Activated effector memory CD4-positive, alpha-beta T cell treated with Interleukin-2 at 50 U/mL for 16 hours (primary cell): ENCODE measurements at places on chromosomes 16 and 17.

GRCh38 chr16:8907096-8907495, 24.9 kb downstream of the LITAFD start:
- no peak for DNase-seq

- DNase-seq, result no peak
Observed at GRCh38 chr16:49453021-49453420, 79.4 kb downstream of the C16orf78 start.

DNA sequence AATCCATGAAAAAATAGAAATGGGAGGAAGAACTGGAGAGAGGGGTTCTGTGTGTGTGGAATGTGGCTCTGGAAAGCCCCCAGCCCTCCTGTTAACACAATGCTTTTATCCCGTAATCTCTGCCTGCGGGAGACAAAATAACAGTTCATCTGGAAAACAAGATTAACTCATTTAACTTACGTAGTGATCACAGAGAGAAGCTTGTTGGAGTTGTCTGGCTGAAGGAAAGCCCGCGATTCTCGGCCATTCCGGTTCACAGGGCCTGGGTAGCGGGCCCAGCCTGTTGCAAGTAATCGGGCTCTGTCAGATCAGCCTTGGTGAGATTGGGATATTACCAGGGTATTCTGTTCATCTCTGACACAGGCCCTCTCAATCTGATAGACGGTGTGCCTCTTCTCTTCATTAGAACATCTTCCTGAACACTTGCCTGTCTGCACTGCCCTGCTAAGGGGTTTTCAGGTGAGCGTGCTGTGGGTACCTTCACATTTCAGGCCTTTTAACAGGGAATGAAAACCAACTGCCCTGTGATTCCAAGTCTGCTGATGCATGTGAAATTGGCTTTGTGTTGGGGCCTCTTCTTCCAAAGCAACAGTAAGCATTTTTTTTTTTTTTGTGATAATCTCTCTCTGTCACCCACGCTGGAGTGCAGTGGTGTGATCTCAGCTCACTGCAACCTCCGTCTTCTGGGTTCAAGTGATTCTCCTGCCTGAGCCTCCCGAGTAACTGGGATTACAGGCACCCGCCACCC, 609.9 kb downstream of the WWOX start:
- DNase-seq, result no peak

- DNase-seq, result no peak
Observed at GRCh38 chr16:27576729-27577128, 26.8 kb downstream of the KATNIP start.

DNA sequence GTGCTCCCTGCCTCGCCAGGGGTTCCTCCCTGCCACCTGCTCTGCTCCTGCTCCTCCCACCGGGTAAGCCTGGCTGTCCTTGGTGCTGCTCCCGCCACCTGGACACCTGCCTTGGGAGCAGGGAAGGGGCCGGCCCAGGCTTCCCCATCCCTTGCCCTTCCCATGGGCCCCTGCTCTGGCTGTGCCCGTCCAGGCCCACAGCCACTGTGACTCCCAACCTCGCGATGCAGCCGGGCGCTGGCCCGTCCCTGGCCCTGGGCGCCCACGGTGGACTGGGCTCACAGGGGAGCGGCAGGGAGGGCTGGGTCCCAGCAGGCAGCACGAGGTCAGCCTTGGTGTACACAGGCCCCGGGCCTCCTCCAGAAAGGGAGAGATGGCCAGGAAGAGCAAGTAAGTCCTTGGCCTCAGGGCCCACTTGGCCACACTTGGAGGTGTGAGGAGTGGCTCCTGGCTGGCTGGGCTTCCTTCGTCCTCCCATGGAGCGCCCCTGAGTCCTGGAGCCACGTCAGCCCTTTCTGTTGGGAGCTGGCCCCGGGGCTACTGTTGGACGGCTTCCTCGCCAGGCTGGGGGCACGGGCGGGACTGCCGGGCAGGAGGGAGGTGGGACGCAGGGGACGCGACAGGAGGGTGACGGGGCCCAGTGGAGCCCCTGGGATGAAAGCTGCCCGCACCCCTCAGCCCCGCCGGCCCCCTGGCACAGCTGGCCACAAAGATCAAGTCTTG, 15.3 kb downstream of the ENGASE start:
- no peak for DNase-seq

DNA sequence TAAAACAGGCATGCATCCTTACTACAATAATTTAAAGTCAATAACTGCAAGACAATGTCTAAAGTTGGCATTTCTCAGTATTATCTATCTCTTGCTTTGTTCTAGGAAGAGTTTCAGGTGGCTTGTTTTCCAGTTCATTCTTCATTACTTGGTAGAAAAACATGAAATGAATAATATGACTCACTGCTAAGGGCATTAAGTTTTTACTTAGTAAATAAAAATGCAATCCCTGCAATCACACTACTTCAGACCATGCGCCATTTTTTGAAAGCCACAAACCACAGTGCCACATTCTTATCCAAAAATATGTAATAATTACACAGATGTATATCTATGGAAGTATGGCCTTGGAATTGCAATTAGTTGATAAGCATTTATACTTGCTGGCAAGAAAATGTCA, 55.4 kb downstream of the CREBBP start:
- DNase-seq, result no peak

DNA sequence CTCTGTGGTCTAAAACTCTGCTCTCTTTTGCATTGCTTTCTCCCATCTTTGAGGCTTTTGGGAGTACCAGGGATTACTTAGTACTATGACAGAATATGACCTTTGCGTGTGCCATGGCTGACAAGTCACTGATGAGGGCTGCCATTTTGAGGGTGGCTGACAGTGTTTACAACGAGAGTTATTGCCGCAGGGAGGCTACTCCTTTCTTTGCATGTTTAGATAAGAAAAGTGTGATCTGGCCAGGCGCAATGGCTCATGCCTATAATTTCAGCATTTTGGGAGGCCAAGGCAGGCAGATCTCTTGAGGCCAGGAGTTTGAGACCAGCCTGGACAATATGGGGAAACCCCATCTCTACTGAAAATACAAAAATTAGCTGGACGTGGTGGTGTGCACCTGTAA, 77.5 kb downstream of the GSG1L start:
- no peak for DNase-seq

GRCh38 chr16:27287051-27287811, 18.7 kb upstream of the NSMCE1 start:
- DNase-seq, result no peak

- peak; percentile 65 for DNase-seq
Observed at GRCh38 chr16:85055493-85056210, 28.1 kb downstream of the KIAA0513 start.

GRCh38 chr17:76261421-76262215, 3.5 kb upstream of the UBALD2 start:
- DNase-seq, result no peak

DNA sequence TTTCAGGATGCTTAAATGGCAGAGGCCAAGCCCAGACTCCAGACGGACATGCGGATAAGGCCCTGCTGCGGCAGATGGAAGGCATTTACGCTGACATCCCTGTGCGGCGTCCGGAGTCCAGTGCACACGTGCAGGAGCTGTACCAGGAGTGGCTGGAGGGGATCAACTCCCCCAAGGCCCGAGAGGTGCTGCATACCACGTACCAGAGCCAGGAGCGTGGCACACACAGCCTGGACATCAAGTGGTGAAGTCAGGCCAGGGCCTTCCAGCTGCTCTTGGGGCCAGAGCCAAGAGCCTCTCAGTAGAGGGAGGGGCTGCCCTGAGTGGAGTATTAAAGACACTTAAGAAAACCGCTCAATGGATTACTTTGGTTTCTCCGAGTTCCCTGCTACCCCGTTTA, 29.4 kb downstream of the NARF start:
- no peak for DNase-seq

DNA sequence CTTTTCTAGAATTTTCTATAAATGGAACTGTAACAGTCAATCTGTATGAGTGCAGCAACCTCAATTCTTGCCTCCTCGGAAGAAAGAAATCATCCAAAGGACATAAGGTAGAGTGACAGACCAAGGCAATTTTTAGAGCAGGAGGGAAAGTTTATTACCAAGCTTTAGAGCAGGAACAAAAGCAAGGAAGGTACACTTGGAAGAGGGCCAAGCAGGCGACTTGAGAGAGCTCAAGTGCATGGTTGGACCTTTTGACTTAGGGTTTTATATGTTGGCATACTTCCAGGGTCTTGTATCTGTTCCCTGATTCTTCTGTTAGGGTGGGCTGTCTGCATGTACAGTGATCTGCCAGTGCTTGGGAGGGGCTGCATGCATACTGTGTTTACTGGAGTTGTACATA, 50.3 kb downstream of the SCNN1G start:
- no peak for DNase-seq

DNA sequence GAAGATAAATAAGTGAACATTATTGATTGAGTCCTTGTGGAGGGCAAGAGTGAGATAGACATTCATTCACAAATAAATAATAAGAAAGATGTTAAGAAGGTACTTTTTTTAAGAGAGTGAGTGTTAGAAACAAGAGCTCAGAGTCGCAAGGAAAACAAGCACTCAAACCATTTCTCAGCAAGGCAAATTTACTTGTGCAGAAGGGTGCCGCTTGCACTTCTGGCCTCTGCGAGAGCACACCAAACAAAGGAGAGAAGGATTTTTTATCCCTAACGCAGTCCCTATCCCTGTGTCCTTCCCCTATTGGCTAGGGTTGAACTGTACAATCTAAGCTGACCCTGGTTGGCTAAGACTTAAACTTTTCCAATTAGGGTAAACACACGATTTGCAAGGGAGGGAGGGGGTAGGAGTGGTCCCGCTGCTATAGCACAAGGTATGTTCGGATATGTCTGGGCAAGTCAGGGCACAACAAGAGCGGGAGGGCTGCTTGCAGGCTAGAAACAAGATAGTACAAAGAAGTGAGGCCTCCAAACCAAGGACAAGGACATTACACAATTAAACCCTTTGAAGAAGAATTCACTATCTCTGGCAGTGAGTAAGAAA, 156.2 kb downstream of the PPM1E start:
- DNase-seq, result no peak

- no peak for DNase-seq
Observed at GRCh38 chr16:88720396-88720970, 14.2 kb downstream of the CTU2 start.

- no peak for DNase-seq
Observed at GRCh38 chr16:19857593-19858339, 26.9 kb downstream of the GPRC5B start.

- no peak for DNase-seq
Observed at GRCh38 chr17:28572259-28573039, 1.1 kb upstream of the PIGS start.

DNA sequence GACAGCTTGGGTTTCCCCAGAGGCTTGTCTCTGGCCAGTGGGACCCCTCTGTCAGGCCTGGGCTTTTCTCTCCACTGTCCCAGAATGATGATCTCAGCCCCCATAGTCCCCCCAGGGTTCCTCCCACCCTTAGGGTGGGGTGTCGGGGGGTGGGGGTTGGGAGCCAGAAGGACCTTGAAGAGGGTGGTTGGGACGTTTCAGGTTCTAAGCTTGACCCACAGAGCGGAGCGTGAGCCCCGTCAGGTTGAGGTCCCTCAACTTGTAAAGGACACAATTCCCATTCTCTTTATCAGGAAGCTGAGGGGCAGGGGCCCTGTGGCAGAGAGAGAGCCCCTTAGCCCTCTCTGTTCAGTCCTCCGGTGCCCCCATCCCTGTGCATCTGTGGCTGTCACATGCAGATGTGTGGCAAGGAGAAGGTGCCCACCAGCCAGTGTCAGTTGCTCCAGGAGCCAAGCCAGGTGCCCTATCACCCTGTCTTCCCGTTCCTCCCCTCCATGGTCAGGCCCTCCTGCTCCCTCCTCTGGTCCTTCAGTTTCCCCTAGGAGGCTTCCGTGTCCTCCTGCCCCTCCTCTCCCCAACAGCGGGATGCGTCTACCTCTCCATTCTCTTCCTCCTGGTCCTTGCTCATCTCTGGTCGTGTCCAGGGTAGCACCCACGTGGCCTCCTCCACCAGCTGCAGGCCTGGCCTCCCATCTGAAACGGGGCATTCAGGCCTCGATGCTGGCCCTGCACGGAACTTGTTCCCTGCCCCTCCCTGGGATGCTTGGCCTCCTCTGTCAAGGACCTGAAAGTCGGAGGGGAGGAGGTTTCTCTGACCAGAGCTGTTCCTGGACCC, 1.5 kb upstream of the NTN3 start:
- DNase-seq, result no peak

- no peak for DNase-seq
Observed at GRCh38 chr17:62704381-62704971, 77.0 kb downstream of the MRC2 start.

GRCh38 chr16:590815-591200, 942 bp downstream of the RAB40C start:
- no peak for DNase-seq

- DNase-seq, result no peak
Observed at GRCh38 chr17:74276051-74276476, 2.0 kb downstream of the DNAI2 start.

- no peak for DNase-seq
Observed at GRCh38 chr16:1556254-1556653, 22.8 kb downstream of the TMEM204 start.

DNA sequence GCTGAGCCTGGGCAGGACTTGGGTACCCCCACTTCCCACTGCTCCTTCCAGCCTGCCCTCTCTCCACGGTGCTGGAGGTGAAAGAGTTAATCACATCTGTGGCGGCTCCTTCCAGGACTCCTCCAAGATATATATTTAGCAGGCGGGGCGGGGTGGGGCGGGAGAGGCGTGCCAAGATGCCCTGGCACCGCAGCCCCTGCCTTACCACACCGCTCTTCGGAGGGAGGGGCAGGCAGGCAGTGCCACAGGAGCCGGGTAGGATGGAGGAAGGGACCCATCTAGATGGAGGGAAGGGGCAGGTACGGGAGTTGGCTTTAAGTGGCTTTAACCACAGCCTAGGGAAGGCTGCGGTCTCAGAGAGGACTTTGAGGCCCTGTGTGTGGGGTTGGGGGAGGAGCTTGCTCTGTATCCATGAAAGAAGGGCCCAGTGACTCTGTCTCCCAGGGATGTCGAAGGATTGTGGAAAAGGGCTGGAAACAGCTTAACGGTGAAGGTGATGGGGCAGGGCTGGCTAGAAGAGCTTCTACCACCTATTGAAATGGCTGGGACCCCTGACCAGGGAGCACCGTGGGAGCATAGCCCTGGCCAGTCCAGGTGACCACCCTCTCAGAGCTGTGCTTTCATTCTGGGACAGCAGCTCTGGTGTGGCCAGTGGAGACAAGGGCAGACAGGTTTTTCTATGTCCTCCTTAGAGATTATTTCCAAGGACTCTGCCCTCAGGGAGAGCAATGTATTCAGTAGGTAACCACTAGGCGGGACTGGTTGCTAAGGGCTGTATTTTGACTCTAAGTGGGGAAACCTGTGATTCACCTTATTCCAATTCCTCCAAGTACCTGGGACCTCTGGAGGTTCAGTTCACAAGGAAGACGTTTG, 13.0 kb downstream of the GPR142 start:
- no peak for DNase-seq

GRCh38 chr16:64225036-64225435, 896.8 kb downstream of the CDH11 start:
- no peak for DNase-seq
